ENCODE measurements at places on chromosomes 7 and 10.

GRCh38 chr10:42598249-42598873 lies 40.0 kb downstream of the ZNF33B start:
- DNase-seq: no peak

- no peak for DNase-seq
These were observed 52.1 kb downstream of the RBM17 start for GRCh38 chr10:6140965-6141295.

- no peak for DNase-seq
These were observed 177.9 kb upstream of the MGMT start for GRCh38 chr10:129288999-129289584.

DNA sequence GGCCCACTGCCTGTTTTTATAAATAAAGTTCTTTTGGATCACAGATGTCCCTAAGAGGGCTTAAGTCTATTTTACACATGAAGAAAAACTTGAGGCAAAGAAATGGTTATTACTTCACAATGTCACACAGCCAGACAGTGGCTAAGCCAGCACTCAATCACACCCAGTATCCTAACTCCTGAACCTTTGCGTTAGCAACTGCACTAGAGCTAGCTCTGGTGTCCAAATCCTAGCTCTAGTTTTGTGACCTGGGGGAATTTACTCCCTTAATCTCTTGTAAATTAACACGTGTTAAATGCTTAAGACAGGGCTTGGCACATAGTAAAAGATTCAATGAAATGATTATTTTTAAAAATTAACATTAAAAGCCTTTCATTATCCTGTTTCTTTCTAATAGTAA lies 49.0 kb upstream of the TPK1 start:
- DNase-seq: no peak

DNA sequence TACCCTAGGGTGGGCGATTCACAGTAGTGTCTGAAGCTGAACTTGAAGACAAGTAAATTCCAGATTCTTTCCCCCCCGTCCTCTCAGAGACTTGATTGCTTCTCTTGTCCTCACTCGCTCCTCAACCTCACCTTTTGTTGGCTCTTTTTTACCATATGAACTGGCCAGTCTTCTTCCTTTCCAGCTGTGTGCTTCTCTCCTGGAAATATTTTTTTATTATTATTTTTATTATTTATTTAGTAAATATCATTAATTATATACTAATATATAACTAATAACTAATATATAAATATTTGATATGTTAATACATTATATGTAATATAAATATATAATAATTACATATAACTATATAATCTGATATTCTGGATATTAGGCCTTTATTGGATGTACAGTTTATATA lies 484.3 kb downstream of the GALNT17 start:
- DNase-seq: no peak

DNA sequence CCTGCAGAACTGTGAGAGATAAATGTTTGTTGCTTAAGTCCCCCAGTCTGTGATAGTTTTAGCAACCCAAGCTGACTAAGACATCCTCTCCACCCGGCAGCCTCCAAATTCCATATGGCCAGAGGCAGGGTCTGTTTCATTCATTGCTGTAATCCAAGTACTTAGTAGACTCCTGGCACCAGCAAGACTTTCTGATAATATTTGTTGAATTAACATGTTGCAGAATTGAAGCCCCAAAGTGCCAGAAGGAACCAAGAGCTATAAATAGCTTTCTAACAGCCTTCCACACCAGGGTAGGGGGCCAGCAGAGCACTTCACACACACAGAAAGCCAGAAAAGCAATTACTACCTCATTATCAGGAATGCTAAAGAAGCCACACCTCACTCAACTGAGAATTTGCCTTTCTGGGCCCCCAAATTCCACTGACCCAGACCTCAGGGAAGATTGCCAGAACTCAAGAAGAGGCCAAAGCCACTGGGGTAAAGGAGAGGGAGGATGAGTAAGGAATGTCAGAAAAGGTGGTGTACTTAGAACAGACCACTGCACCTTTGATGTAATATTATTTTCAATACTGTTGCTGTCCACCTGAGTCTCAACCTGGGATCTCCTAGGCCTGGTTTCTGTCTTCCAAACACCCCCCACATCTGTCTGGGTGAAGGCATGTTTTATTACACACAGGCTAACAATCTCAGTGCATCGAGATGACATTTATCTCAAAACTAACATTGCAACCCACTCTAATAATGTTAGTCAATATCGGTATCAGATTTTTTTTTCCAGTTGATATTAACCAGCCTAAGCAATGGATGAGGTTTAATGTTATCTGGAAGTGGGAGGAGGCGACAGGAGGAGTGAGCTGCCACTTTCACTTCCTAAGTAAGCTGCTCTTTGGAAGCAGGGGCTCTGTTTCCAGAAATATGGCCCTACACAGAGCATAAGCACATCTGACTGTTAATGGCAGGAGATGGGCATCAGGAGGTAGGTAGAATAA lies 5.5 kb downstream of the NOD1 start:
- no peak for DNase-seq

- DNase-seq: no peak
These were observed 167.0 kb downstream of the SFMBT2 start for GRCh38 chr10:7243873-7244272.

DNA sequence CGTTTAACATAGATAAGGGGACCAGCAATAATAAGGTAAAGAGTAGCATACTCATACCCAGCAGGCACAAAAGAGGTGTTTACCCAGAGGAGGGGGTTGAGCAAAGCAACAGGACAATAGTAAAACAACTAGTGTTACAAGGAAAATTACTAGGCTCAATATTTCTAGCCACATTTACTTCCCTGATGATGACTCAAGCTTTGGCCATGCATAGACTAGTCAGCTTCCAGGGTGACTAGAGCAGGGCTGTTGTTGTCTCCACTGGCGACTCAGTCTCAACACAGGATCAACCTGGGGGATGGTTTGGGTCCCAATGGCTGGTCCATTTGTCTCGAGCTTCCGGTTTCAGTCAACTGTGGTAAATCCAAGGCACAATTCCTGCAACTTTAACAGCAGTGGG lies 217.7 kb upstream of the KCND2 start:
- DNase-seq: no peak

DNA sequence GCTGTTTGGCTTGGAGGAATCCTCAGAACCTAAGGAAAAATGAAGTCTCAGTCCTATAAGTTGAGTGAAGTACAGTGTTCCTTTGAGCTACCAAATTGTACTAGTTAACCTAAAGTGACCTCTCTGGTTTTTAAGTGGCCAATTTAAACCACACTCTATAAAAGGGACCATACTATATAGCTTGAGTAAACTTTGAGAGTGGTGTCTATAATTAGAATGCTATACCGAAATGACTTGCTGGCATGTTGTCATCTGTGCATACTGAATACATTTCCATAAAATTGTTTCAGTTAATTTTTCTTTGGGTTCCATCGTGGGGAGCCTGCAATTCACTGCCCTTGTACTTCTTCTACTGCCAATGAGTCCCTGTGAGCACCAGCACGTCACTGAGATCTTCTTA lies 151.1 kb downstream of the DKK1 start:
- DNase-seq: no peak

- DNase-seq: no peak
These were observed 31.5 kb downstream of the RAB19 start for GRCh38 chr7:140435252-140435895.
